ENCODE measurements at places on chromosomes 13 and 19.

DNA sequence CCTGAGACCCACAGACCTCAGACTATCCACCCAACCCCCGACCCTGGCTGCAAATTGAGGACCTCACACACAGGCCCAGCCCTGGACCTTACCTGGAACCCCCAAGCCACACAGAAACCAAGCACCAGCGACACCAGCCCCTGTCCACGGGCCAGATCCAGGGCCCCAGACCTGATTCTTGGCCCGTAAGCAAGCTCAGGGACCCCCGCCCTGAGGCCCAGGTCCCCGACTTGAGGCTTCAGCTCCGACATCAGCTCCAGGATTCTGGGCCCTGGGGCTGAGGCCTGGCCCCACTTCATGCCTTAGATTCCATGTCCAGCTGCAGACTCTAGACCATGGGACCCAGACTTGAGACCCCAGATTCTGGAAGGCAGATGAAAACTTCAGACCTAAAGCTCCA lies 6.3 kb downstream of the TTYH1 start:
- no peak for DNase-seq

GRCh38 chr19:47704024-47704423 lies 9.2 kb upstream of the EHD2 start:
- no peak for DNase-seq

DNA sequence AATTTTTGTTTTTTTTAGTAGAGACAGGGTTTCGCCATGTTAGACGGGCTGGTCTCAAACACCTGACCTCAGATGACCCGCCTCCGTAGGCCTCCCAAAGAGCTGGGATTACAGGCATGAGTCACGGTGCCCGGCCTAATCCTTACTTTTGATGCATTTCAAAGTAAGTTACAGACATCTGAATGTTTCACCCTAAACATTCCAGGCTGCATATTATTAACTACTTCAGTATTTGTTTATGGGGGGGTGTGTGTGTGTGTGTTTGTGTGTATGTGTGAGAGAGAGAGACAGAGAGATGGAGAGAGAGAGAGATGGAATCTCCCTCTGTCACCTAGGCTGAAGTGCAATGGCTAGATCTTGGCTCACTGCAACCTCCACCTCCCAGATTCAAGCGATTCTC lies 13.1 kb downstream of the SULT2B1 start:
- no peak for DNase-seq

- DNase-seq, result no peak
Observed at GRCh38 chr13:42544246-42544926, 29.6 kb upstream of the TNFSF11 start.

- no peak for DNase-seq
Observed at GRCh38 chr19:37931881-37932655, 25.1 kb downstream of the SIPA1L3 start.

DNA sequence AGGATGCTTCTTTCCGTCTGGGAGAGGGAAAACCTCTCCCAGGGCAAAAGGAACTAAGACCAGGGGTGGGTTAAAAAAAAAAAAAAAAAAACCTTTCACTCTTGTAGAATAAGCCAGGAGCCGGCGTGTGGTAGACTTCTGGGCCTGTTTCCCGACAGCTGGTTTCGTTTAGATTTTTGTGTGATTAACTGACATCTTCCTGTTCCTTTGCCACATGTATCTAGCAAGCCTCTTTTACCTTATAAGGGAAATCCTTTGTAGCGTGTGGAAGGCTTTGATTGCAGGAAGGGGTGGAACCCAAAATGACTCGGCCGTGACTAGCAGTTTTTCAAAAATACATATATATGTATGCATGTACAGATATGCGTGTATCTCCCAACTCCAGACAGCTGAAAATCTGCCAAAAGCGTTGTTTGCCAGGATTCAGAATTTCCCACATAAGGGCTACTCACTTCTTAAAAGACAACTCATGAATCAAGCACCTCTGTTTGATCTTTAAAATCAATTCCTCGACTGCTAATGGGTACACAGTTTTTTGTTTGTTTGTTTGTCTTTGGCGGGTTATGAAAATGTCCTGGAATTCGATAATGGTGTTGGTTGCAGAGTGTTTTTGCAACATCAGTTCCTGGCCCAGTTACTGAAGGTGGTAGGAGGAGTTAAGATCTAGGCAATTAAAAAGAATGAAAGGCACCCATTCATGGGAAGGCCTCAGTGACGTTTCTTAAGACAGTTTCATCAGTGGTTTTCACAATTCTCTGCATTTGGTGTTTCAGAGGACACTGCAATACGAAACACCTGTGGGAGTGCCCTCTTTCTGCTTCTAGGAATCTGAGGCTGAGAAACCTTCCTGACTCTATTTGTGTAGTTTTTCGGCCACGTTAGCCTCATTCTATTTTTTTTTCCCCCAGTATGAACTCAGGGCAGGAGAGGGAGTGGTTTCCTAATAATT lies 2.7 kb downstream of the TPM4 start:
- peak; percentile 90 for DNase-seq

GRCh38 chr19:2740314-2740656 lies 468 bp upstream of the SLC39A3 start:
- no peak for DNase-seq

- DNase-seq, result no peak
Observed at GRCh38 chr13:51688937-51689662, 104.8 kb downstream of the WDFY2 start.

- DNase-seq, result no peak
Observed at GRCh38 chr13:26344980-26345379, 91.1 kb downstream of the CDK8 start.

DNA sequence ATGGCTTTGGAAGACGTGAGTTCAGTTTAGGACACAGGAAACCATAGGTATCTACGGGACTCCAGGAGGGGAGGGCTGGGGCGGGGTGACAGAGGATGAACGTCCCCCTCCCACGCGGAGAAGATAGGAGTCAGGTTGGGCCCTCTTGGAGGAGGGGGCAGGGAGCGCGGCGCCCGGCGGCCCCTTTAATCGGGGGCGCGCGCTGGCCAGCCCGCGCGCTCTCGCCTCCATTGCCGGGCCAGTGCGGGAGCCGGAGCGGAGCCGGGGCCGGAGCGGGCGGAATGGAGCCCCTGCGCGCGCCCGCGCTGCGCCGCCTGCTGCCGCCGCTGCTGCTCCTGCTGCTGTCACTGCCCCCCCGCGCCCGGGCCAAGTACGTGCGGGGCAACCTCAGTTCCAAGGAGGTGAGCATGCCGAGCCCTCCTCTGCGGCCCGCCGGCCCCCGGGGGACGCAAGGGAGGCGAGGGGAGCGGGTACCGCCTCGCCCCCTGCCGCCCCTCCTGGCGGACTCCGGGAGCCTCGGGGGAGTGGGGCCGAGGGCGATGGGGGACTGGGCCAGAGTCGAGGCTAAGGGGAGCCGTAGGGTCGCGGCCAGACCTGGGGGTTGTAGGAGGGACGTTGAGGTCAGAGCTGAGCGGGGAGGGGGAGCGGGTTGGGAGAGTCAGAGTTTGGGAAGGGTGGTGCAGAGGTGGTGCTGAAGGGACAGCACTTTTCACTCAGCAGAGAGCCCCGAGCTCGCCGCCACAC lies at the start of gene TMEM145:
TSS of gene TMEM145 (plus strand) at position 214 of the 744 bp plus-strand sequence. CDS start at position 282, 68 bp downstream.
- no peak for DNase-seq

DNA sequence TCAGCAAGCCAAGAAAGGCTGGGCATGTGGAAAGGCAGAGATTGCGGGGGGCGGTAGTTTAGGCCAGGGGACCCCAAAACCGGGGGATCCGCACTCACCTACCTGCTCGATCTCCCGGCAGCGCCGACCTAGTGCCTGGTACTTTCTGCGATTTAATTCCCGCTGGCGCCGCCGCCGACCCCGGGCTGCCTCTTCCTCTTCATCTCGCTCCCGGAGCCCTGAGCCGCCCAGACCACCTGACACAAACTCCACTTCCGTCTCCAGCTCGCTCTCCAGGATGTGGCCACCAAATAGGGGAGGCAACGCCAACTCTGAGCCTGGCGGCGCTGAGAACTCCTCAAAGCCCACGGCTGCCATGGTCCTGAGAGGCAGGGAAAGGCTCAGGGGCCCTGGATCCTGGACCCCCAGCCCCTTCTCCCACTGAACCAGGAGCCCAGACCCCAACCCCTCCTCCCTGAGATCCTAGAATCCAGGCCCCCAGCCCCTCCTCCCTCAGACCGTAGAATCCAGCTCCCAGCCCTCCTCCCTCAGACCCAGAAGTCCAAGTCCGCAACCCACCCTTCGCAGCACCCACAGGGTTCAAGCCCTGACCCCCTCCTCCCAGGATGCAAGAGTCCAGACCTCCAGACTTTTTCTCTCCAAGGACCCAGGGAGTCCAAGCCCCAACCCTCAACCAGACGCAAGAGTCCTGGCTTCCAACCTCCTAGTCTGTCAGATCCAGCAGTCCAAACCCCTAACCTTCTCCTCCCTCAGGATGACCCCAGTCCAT lies 933 bp downstream of the TFPT start:
- peak; percentile 10 for DNase-seq
